ENCODE measurements at places on chromosomes 13 and 19.

- no peak for DNase-seq
Observed at GRCh38 chr19:27906081-27906480, 1306.9 kb downstream of the UQCRFS1 start.

- DNase-seq, result no peak
Observed at GRCh38 chr19:54485851-54486250, 12.8 kb upstream of the CDC42EP5 start.

DNA sequence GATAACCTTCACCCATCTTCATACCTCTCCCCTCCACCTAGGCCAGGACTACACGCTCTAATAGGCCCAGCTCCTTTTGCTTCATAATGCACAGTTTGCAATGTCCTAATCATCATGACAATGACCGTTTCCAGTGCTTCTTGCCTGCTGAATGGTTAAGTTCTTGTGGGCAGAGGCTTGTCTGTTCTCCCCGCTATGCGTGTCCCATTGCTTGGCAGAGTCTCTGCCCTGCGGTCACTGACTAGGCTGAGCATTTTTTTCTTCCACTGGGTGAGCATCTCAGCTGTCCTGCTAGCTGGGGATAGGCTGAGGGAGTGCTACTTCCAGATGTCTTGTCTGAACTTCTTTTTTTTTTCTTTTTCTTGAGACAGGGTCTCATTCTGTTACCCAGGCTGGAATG, 314.7 kb downstream of the UQCRFS1 start:
- no peak for DNase-seq

- DNase-seq, result no peak
Observed at GRCh38 chr19:29371251-29372090, 154.3 kb upstream of the VSTM2B start.

DNA sequence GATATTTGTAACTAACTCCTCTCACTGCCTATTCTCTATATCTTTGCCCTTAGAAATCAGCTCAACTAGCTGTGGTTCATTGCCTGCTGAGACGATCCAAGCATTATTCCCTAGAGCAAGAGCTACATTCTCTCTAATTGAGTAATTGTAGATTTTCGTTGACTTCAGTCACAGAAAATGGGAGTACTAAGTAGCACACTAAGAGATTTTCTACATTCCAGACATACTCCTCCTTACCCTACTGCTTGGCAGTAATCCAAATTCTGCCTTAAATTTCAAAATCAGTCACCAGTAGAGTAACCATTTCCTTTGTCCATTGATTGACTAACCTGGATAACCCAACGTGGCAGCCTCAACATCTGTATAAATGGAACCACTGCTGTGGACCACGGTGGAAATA, 1786.8 kb downstream of the SLITRK5 start:
- no peak for DNase-seq

DNA sequence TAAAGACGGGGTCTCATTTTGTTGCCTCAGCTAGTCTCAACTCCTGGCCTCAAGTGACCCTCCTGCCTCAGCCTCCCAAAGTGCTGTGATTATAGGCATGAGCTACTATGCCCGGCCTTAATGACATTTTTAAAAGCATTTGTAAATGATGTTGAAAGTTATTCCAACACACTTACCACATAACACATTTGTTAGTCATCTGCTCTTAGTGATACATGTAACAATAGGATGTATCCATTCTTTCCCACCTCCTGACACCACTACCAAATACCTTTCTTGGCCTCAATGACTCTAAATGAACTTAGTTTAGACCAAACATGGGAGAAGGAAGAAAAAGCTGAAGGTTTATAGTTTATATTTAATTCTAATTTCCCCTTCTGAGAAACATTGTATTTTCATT, 59.8 kb upstream of the MEDAG start:
- no peak for DNase-seq
